ENCODE measurements at places on chromosomes 16 and 17.

DNA sequence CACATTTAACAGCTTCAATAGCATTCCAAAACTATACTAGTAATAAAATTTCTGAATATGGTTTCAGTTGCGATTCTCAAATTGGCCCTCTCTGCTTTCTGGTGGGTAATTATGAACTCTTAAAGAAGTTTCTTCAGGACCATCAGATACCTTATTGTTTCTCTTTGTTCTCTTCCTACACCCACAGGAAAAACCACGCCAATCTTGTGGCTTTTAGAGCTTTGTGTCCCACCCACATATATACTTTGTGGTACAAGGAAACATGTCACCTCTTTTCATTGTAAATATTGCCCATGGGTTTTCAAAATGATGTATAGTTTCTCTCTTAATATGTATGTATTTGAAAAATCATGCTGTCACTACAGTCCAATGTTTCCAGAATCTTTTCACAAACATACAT, 12.1 kb downstream of the ABCA9 start:
- H3K27me3 ChIP-seq, result no peaks in the 10 kb centered on the region
- H3K4me1 ChIP-seq, result peaks cover 24% of the 10 kb centered on the region
- no peak overlapping the region for H3K27ac ChIP-seq
- no peak overlapping the region for H3K4me3 ChIP-seq

GRCh38 chr17:45440161-45440778, 7.6 kb upstream of the ARHGAP27 start:
- no peaks in the 10 kb centered on the region for H3K36me3 ChIP-seq
- peak overlapping the region; percentile 13 for H3K4me3 ChIP-seq
- no peak overlapping the region for H3K27ac ChIP-seq

DNA sequence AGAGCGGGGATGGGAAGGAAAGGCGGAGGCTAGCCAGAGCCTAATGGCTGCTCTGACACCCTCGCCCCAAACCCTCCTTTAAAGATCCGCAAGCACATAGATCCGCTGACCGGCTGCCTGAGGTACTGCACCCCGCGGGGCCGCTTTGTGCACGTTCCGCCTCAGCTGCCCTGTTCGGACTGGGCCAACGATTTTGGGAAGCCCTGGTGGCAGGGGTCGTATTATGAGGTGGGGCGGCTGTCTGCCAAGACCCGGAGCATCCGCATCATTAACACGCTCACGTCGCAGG, 663 bp downstream of the CYB5D1 start:
- H3K4me3 ChIP-seq, result no peak overlapping the region
- peaks cover 6% of the 10 kb centered on the region for H3K27me3 ChIP-seq
- H3K36me3 ChIP-seq, result no peaks in the 10 kb centered on the region
- peaks cover 9% of the 10 kb centered on the region for H3K4me1 ChIP-seq
- no peak overlapping the region for H3K27ac ChIP-seq

- no peaks in the 10 kb centered on the region for H3K27me3 ChIP-seq
- H3K27ac ChIP-seq, result peak overlapping the region; percentile 67
- peaks cover 5% of the 10 kb centered on the region for H3K36me3 ChIP-seq
- peaks cover 13% of the 10 kb centered on the region for H3K4me1 ChIP-seq
Measured at GRCh38 chr16:26992666-26993349, 73.9 kb upstream of the C16orf82 start.

GRCh38 chr16:86157616-86158247, 258.8 kb downstream of the IRF8 start:
- no peak for DNase-seq
- no peaks in the 10 kb centered on the region for H3K36me3 ChIP-seq
- no peak overlapping the region for H3K4me3 ChIP-seq
- H3K27ac ChIP-seq, result no peak overlapping the region
- H3K27me3 ChIP-seq, result peaks cover 37% of the 10 kb centered on the region

DNA sequence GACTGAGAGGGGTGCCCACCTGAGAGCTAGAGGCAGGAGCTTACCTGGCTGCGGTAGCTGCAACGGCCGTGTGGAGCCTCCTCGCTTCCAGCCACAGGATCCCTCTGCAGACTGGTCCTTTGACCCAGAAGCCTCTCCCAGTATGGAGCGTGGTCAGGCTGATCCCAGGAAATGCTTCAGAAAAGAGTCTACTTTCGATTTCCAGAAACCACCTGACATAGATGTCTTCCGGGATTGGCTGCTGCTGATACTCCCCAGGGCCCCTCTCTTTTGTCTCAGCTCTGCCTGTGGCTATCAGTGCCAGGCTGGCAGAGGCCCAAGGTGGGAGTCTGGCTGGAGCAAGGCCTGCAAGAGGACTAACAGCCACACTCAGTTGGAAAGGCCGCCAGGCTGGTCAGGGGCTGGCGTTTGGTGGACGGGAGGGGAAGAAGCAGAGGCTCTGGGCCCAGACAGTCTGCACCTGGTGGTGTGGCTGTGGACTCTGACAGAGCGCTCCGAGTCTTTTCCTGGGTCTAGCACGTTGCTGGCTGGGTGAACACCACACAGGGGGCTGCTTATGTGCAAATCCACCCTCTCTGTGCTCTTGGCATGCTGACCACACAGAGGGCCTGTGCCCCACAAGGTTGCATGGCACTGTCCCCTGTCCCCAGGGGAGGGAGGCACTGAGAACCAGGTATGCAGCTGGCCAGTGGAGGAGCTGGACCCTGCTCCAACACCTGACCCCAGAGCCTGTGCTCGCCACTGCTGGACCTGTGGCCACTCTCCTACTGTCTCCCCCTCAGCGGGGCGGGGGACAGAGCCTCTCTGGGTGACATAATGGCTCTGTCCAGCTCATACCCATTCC, at the start of gene LGALS3BP:
LGALS3BP (minus strand) TSS at position 144 of the 844 bp plus-strand sequence. CDS start 2,732 bp downstream, outside the sequence.
- H3K27me3 ChIP-seq, result no peaks in the 10 kb centered on the region
- no peak within 1 kb of the TSS for H3K27ac ChIP-seq
- no peak within 1 kb of the TSS for H3K4me3 ChIP-seq
- peaks cover 3% of the 10 kb centered on the region for H3K4me1 ChIP-seq
- no peaks in the 10 kb centered on the region for H3K36me3 ChIP-seq

DNA sequence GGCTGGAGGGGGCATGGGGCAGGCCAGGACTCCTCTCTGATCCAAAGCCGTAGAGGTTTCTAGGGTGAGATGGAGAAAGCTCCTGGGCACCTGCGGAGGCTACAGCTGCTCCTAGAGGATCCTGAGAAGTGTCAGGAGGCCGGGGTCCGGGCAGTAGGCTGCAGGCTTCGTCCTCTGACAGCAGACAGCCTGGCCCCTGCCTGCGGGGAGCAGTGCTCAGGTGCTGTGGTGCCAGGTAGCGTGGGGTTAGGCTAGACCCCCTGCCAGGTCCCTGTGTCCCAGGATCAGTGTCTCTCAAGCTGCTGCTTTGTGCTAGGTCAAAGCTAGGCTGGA, 1.5 kb upstream of the MRPS34 start:
- H3K4me3 ChIP-seq, result peak overlapping the region; percentile 51
- peaks cover 6% of the 10 kb centered on the region for H3K36me3 ChIP-seq
- H3K27ac ChIP-seq, result no peak overlapping the region

GRCh38 chr17:73145641-73146040, 19.2 kb upstream of the SSTR2 start:
- no peak overlapping the region for H3K4me3 ChIP-seq
- H3K27me3 ChIP-seq, result peaks cover 3% of the 10 kb centered on the region
- H3K36me3 ChIP-seq, result peaks cover 2% of the 10 kb centered on the region
- no peak overlapping the region for H3K27ac ChIP-seq

- peaks cover 77% of the 10 kb centered on the region for H3K27me3 ChIP-seq
- H3K36me3 ChIP-seq, result no peaks in the 10 kb centered on the region
- H3K4me1 ChIP-seq, result peaks cover 12% of the 10 kb centered on the region
- peak overlapping the region; percentile 71 for H3K4me3 ChIP-seq
Measured at GRCh38 chr17:82332669-82333278, 792 bp downstream of the SECTM1 start.

DNA sequence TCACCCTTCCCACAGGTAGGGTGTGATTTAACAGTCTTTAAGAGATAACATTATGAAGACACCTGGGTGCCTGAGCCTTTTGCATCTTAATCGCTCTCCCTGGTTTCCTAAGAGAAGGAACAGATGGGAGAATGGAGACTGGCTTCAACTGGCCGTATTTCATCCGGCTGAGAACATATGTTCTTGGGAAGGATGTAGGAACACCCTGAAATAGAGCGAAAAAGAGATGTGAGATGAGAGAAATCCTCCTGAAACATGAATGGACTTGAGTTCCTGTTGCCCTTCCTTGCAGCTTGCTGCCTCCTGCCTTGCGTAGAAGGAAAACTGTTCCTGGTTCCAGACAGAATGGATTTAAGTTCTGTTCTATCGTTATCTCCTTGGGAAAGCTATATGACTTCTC, 385.4 kb upstream of the RBFOX1 start:
- no peak overlapping the region for H3K27ac ChIP-seq
- no peaks in the 10 kb centered on the region for H3K36me3 ChIP-seq
- H3K4me1 ChIP-seq, result no peaks in the 10 kb centered on the region
- no peak overlapping the region for H3K4me3 ChIP-seq
- no peak for DNase-seq

GRCh38 chr16:78489072-78489471, 389.6 kb downstream of the WWOX start:
- H3K4me3 ChIP-seq, result no peak overlapping the region
- no peaks in the 10 kb centered on the region for H3K27me3 ChIP-seq
- no peaks in the 10 kb centered on the region for H3K36me3 ChIP-seq
- no peak for DNase-seq

DNA sequence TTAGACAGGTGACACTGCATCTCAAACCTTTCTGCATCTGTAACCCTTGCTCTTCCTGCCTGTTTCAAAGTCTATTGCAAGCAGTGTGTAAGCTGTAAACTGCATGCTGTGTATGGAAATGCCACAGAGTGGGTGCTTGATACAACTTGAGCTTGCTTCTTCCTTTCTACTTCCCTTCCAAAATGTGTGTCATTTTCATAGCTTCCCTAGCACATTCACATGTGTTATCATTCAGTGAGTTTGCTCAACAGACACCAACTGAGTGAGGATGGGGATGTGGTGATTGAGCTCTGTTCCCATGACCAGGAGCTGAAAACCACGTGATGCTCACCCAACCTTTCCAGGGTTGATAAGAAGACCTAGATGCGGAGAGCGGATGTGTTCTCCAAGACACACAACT, 111.1 kb downstream of the VAT1L start:
- H3K4me3 ChIP-seq, result no peak overlapping the region
- no peak overlapping the region for H3K27ac ChIP-seq
- H3K27me3 ChIP-seq, result no peaks in the 10 kb centered on the region
- H3K4me1 ChIP-seq, result peaks cover 17% of the 10 kb centered on the region

- H3K27me3 ChIP-seq, result no peaks in the 10 kb centered on the region
- H3K4me3 ChIP-seq, result no peak overlapping the region
- no peaks in the 10 kb centered on the region for H3K4me1 ChIP-seq
- peaks cover 15% of the 10 kb centered on the region for H3K36me3 ChIP-seq
- H3K27ac ChIP-seq, result no peak overlapping the region
Measured at GRCh38 chr17:3817851-3818605, 17.0 kb upstream of the ITGAE start.

- DNase-seq, result no peak
- H3K4me1 ChIP-seq, result peaks cover 10% of the 10 kb centered on the region
- no peak overlapping the region for H3K27ac ChIP-seq
- H3K27me3 ChIP-seq, result peaks cover 2% of the 10 kb centered on the region
Measured at GRCh38 chr16:17018585-17018939, 452.2 kb downstream of the XYLT1 start.

DNA sequence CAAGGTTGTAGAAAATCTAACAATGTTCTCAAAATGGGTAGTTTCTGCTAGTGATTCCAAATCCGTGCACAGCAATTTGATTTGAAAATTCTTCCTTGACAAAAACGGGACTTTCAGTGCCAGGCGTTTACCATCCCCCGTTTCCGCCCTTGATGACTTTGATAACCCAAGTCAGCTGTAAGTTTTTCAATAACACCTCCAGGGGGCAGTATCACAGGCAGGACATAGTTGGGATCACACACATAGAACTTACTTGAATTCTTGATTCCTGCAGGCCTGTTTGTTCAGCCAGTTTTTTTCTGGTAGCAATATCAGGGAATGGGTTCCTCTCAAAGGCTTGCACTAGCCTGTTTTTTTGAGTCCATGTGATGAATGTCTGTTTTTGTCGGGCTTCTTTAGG, 5.6 kb downstream of the DUXB start:
- H3K27me3 ChIP-seq, result no peaks in the 10 kb centered on the region
- H3K27ac ChIP-seq, result no peak overlapping the region
- H3K4me3 ChIP-seq, result no peak overlapping the region
- no peaks in the 10 kb centered on the region for H3K36me3 ChIP-seq
- no peaks in the 10 kb centered on the region for H3K4me1 ChIP-seq

DNA sequence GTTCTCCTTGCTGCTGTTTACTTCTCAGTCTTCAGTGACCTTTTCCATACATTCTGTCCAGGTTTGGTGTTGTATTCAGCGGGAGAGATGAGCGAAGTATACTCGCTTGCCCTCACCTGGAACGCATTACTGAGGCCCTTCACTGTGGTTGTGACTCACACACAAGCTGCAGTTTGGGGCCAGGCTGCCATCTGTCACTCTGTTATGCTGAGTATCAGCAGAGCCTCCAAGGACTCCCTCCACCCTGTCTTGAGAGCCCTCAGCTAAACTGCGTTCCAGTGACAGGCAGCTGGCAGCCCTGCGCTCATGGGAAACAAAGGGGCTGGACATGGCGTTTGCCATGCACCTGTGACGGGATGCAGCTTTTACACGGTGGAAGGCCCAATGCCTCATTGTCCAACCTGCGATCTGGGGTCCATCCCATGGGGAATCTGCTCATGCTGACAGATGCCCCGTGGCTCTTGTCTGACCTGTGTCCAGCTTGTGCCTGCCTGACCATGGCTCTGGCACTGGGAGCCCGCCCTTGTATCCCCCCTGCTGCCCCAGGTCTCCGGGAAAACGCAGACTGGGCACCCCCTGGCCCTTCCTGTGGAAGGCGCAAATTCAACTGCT, 6.5 kb upstream of the ZNF778 start:
- no peak for DNase-seq
- H3K4me3 ChIP-seq, result peak overlapping the region; percentile 21
- no peaks in the 10 kb centered on the region for H3K36me3 ChIP-seq
- peaks cover 47% of the 10 kb centered on the region for H3K27me3 ChIP-seq

- DNase-seq, result no peak
- H3K4me3 ChIP-seq, result no peak overlapping the region
- H3K4me1 ChIP-seq, result no peaks in the 10 kb centered on the region
- no peaks in the 10 kb centered on the region for H3K36me3 ChIP-seq
Measured at GRCh38 chr17:40794466-40794865, 5.3 kb downstream of the KRT28 start.

DNA sequence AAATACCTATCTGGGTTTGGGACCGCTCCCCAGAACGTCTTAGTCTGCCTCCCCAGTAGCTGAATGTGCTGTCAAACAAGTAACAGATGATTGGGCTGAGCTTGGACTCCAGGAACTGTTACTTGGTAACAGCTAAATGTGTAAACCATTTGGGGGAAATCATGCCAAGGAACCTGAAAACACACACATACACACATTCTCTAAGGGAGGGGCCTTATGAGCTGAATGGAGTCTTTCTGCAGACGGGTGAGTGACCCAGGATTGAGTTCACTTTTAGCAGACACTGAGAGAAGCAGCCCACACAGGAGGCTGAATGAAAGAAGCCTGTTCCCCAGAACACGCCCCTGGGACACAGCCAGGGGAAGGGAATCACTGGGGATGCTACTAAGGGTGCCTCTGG, 1.6 kb downstream of the ACLY start:
- H3K36me3 ChIP-seq, result peaks cover 10% of the 10 kb centered on the region
- no peak for DNase-seq
- H3K27ac ChIP-seq, result peak overlapping the region; percentile 83
- H3K27me3 ChIP-seq, result no peaks in the 10 kb centered on the region
- peaks cover 59% of the 10 kb centered on the region for H3K4me1 ChIP-seq
- peak overlapping the region; percentile 96 for H3K4me3 ChIP-seq

GRCh38 chr16:10641953-10642949, 52.5 kb downstream of the TEKT5 start:
- peaks cover 5% of the 10 kb centered on the region for H3K27me3 ChIP-seq
- no peak overlapping the region for H3K4me3 ChIP-seq
- DNase-seq, result no peak
- no peaks in the 10 kb centered on the region for H3K36me3 ChIP-seq
- peaks cover 12% of the 10 kb centered on the region for H3K4me1 ChIP-seq
